ENCODE measurements at places on chromosomes 12 and 14.

DNA sequence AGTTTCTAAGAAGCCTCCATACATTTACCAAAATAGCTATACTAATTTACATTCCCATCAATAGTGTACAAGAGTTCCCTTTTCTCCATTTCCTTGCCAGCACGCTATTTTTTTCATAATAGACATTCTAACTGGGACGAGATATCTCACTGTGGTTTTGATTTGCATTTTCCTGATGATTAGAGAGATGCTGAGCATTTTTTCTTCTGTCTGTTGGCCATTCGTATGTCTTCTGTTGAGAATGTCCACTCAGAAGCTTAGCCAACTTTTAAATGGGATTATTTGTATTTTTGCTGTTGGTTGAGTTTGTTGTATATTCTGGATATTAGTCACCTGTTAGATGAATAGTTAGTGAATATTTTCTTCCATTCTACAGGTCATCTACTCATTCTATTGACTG, 144.1 kb downstream of the PRKD1 start:
- DNase-seq, result no peak

DNA sequence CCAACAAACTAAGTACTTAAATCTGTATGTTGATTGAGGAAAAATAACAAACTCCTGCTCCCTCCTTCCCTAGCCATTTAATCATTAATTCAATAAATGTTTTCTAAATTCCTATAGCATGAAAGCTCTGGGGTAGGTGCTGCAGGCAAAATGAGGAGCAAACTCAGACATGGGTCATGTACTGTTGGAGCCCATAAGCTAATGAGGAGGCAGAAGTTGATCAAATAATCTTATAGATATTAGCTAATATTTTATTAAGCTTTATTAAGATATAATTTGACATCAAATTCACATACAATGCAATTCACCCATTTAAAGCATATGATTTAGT, 70.6 kb downstream of the SYNE2 start:
- DNase-seq, result no peak

DNA sequence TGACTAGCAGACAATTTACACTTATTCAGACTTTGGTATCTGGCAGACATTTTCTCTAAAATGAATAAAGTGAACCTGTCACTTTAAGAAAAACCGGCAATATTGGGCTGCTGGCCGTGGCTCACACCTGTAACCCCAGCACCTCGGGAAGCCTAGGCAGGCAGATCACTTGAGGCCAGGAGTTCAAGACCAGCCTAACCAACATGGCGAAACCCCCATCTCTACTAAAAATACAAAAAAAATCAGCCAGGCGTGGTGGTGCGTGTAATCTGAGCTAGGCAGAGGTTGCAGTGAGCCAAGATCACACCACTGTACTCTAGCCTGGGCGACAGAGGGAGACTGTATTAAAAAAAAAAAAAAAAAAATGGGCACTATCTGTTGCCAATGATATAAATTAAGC, 11.5 kb downstream of the DUSP16 start:
- DNase-seq, result no peak

DNA sequence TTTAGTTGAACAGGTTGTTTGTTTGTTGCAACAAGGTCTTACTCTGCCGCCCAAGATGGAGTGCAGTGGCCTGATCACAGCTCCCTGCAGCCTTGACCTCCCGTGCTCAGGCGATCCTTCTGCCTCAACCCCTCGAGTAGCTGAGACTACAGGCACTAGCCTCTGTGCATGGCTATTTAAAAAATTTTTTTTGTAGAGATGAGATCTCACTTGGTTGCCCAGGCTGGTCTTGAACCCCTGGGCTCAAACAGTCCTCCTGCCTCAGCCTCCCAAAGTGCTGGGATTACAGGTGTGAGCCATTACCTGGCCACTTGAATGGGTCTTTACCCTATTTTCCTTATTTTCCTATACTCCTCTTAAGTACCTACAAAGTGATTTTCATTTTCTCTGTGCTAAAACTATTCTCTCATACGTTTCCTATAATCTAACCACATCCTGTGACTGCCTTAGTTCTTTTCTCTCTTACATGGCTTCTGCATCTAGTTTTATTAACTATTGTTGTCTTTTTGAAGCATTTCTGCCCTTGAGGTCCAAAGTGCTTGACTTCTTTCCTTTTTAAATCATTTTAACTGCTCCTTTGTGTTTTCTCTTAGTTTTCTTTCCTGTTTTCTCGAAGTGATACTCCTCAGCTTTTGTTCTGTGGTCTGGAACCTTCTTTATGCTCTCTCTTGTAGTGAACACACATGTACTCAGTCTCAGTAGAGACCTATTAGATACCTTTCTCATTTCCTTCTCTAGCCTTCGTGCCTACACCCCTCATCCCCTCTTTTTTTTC, 14.1 kb downstream of the GPX2 start:
- DNase-seq, result no peak

DNA sequence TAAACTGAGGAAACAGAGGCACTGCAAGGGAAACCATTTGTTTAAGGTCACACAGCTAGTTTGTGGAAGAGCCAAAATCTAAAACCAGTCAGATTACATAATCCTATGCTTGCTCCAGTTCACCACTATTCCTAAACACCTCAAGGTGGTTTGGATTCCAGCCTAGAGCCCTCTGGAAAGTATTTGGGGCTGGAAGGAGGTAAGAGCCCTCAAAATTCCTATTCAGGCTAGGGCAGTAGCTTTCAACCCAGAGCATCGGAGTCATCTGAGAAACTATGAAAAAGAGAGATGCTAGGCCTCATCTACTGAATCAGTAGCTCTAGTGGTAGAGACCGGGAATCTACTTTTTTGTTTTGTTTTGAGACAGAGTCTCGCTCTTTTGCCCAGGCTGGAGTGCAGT, 16.0 kb upstream of the SPPL3 start:
- DNase-seq, result no peak

- no peak for DNase-seq
Measured at GRCh38 chr14:23569443-23570151, 2.0 kb upstream of the AP1G2 start.

DNA sequence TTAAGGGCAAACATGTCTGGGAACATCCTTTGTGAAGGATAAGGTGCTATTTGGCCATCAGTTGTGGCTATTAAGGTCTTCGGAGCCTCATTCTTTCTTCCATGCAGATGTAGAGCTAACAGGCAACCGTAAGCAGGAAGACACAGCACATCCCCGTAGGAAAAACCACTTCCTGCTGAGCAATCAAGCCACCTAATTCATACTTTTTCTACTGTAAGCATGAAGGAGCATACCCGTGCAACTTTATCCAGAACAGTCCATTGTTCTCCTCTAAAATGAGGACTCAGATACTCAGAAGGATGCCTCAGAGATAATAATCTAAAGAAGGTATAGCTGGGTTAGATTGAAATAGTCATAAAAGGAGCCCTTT, 232.0 kb downstream of the PPM1H start:
- DNase-seq, result peak; percentile 90

DNA sequence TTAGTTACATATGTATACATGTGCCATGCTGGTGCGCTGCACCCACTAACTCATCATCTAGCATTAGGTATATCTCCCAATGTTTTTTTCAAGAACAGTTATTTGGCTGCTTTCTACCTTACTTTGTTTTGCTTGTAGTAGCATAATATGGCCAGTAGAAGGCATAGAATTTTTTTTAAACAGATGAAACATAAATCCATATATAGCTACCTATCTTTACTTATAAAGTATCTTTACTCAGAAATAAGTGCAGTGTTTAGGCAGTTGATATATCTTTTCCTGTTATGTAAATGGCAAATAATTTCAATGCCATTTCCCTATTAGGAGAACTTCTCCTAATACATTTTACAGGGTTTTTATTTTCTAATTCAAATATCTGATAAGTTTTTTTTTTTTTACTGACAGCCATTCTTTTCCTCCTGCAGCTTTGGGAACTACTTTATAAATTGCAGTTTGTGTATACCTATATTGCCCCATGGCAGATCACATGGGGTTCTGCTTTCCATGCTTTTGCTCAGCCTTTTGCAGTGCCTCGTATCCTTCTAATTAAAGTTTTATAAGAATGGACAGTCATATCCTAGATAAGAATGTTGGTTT, 143.1 kb downstream of the PCNX1 start:
- DNase-seq, result peak; percentile 15

DNA sequence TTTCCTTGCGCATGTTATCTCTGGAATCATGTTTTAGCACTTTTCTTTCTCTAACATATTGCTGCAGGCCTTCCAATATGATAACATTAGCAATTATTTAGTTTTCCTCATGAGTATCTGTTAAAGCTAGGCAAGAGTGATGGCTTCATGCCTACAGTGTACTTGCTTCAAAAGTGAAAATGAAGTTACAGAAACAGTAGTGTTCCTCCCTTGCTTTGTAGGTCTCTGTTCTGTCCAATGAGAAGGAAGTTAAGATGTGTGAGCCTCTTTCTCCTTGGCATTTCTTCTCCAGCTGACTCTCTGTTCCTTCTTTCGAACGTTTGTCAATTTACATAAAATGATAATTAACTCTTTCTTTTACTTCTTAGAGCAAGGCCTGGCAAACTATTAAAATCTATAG, 22.2 kb downstream of the LRRIQ1 start:
- no peak for DNase-seq
